ENCODE measurements at places on chromosomes 5 and 9. TPM values are rescaled to one million over a fixed set of nuclear protein-coding genes. Genes with fewer than 3 reads are reported as not detected.
A peak's percentile ranks its signal among the peaks of the same experiment; 100 is the strongest.

PCDHGA2 gene
- total RNA-seq = 0.71 TPM

GRCh38 chr9:112555844-112556482, 69.3 kb downstream of the KIAA1958 start:
- peaks cover 30% of the 10 kb centered on the region for H3K4me1 ChIP-seq
- no peak overlapping the region for H3K4me3 ChIP-seq
- H3K27me3 ChIP-seq = no peaks in the 10 kb centered on the region
- no peak for DNase-seq
- no peaks in the 10 kb centered on the region for H3K36me3 ChIP-seq

GRCh38 chr5:39555788-39556187, 131.0 kb upstream of the DAB2 start:
- no peak overlapping the region for H3K4me3 ChIP-seq
- no peaks in the 10 kb centered on the region for H3K36me3 ChIP-seq
- DNase-seq = no peak
- H3K4me1 ChIP-seq = no peaks in the 10 kb centered on the region

DNA sequence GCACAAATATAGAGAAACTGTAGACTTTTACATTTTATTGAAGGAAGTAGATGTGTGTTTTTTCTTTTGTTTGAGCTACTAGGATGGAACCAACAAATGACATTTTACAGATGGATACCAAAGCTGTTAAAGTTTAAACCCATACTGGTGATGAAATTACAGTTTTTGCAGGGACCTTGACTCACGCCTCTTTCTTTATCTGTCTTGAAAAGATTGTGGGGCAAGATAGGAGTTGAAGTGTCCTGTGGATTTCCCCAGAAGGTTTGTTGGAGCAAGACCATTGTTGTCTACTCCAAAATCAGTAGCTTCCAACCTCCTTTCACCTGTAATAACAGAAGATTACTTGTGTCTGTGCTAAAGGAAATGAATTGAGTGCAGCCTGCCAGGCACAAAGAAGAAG, 4.1 kb upstream of the C5orf63 start:
- no peaks in the 10 kb centered on the region for H3K27me3 ChIP-seq
- H3K36me3 ChIP-seq = no peaks in the 10 kb centered on the region
- H3K27ac ChIP-seq = no peak overlapping the region
- H3K4me3 ChIP-seq = no peak overlapping the region
- DNase-seq = no peak

DNA sequence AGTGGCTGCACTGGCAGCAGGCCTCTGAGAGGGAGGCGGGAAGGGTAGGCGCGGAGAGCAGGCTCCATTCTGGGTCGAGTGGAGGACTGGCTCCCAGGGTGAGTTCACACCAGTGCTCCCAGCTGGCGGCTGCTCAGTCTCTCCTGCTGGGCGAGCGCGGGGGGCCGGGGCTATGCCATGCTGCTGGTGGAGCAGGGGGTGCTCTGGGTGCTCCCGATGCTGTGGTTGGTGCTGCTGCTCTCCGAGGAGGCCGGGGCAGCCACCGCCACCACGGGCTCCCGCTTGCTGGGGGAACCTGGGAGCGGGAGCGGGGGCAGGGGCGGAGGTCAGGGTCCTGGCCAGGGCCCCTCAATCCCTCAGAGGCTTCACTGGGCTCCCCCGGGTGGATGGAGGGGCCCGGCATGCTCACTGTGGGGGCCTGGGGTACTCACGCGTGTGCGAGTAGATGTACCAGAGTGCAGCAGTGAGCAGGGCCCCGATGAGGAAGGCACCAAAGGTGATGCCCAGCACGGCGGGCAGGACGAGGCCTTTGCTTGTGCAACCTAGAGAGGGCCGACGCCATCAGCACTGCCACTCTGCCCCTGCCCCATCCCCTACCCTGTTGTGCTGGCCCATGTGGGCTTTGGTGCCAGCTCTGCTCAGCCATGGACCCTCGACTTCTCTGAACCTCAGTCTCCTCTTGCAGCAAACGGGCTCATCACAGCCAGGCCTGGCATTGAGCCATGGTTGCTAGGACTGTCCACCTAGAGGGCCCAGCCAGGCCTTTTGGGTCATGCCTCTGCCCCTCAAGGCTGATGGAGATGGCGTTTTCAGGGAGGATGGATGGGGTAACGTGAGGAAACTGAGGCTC, 13.1 kb downstream of the FPGS start:
- DNase-seq = no peak
- no peaks in the 10 kb centered on the region for H3K4me1 ChIP-seq
- H3K4me3 ChIP-seq = no peak overlapping the region
- H3K27me3 ChIP-seq = no peaks in the 10 kb centered on the region
- no peaks in the 10 kb centered on the region for H3K36me3 ChIP-seq

GRCh38 chr5:124842725-124843595, 96.5 kb upstream of the ZNF608 start:
- H3K27me3 ChIP-seq = no peaks in the 10 kb centered on the region
- H3K36me3 ChIP-seq = peaks cover 3% of the 10 kb centered on the region
- no peak for DNase-seq

- H3K36me3 ChIP-seq = no peaks in the 10 kb centered on the region
- H3K27me3 ChIP-seq = no peaks in the 10 kb centered on the region
- H3K4me3 ChIP-seq = no peak overlapping the region
- H3K27ac ChIP-seq = no peak overlapping the region
Observed at GRCh38 chr5:169795338-169795737, 158.3 kb downstream of the DOCK2 start.

LCNL1 gene
- not detected for total RNA-seq

GRCh38 chr5:172101547-172102217, 86.3 kb downstream of the STK10 start:
- no peaks in the 10 kb centered on the region for H3K36me3 ChIP-seq
- H3K27me3 ChIP-seq = no peaks in the 10 kb centered on the region
- H3K4me3 ChIP-seq = no peak overlapping the region
- no peak overlapping the region for H3K27ac ChIP-seq
- no peak for DNase-seq

GRCh38 chr5:147694772-147695171, 87.8 kb downstream of the JAKMIP2 start:
- no peaks in the 10 kb centered on the region for H3K27me3 ChIP-seq
- H3K36me3 ChIP-seq = no peaks in the 10 kb centered on the region
- no peak overlapping the region for H3K4me3 ChIP-seq
- DNase-seq = no peak

SPINK7 gene
- not detected for total RNA-seq

OR1N2 gene
- not detected for total RNA-seq

DNA sequence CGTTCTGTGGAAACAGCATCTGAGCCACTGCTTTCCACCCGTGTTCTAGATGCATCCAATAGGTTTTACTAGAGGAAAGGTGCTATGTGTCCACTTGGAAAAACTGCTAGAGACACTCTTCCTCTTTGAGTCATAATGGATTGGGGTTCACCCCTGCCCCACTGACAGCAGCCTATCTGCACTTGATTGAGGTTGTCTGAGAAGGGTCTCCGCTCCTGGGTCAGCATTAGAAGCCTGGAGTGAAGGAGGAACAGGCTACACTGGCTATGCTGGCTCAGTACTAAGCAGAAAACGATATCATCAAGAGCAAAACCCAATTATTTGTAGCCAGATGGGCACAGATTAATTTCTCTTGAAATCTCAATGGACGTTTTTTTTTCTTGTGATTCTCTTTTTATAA, 152.6 kb upstream of the IQGAP2 start:
- DNase-seq = no peak
- H3K36me3 ChIP-seq = no peaks in the 10 kb centered on the region
- no peak overlapping the region for H3K27ac ChIP-seq

DNA sequence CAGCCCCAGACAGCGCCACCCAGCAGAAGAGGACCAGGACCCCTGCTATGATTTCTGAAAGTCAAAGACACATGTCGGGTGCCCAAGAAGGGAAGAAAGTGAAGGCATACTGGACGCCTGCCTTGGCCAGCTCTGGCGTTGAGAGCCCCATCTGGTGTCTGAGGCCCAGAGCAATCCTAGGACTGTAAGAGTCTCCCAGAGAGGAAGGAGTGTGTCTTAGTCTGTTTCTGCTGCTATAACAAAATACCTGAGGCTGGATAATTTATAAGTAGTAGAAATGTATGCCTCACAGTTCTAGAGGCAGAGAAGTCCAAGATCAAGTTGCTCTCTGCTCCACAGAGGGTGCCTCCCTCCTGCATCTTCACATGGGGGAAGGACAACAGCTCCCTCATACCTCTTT, 10.8 kb downstream of the RASGEF1C start:
- no peak overlapping the region for H3K27ac ChIP-seq
- no peaks in the 10 kb centered on the region for H3K36me3 ChIP-seq
- DNase-seq = no peak
- no peaks in the 10 kb centered on the region for H3K4me1 ChIP-seq

GRCh38 chr9:129945314-129945713, 97.7 kb downstream of the FNBP1 start:
- DNase-seq = no peak
- no peaks in the 10 kb centered on the region for H3K4me1 ChIP-seq
- no peak overlapping the region for H3K4me3 ChIP-seq
- no peaks in the 10 kb centered on the region for H3K36me3 ChIP-seq

GRCh38 chr5:13250464-13251291, 693.8 kb downstream of the DNAH5 start:
- H3K36me3 ChIP-seq = no peaks in the 10 kb centered on the region
- H3K4me1 ChIP-seq = peaks cover 6% of the 10 kb centered on the region
- H3K4me3 ChIP-seq = no peak overlapping the region
- H3K27ac ChIP-seq = no peak overlapping the region

- H3K27ac ChIP-seq = no peak overlapping the region
- no peaks in the 10 kb centered on the region for H3K27me3 ChIP-seq
- H3K36me3 ChIP-seq = no peaks in the 10 kb centered on the region
- no peak for DNase-seq
- H3K4me3 ChIP-seq = no peak overlapping the region
Observed at GRCh38 chr5:138706655-138707480, 46.4 kb upstream of the CTNNA1 start.

DNA sequence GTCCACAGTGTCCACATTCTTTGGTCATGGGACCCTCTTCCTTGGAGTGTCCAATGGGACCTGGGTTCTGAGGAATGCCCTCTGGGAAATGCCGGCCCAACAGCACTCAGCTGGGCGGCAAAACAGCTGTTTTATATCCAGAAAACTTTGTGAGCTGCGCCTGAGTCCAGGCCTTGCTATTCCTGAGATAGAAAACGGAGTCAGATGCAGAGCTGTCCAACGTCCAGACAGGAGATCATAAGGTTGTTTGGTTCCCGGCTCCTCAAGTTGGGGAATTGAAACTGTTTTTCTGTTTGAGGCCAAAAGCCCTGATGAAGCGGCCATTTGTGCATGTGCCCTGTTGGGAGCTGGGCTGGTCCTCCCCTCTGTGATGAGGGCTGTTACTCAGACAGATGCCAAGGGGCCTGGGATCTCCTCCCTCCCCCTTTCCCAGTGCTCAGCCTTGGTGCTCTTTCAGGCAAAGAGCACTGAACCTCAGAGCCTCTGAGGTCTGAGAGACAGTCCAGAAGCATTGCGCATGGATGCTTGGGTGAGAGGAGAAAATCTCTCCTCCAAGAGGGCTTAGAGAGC, 66.6 kb upstream of the GARNL3 start:
- H3K27ac ChIP-seq = no peak overlapping the region
- H3K4me3 ChIP-seq = no peak overlapping the region
- no peak for DNase-seq
- H3K4me1 ChIP-seq = peaks cover 5% of the 10 kb centered on the region

CHSY3 gene
- 0.30 TPM for total RNA-seq

- DNase-seq = no peak
- no peaks in the 10 kb centered on the region for H3K27me3 ChIP-seq
- H3K36me3 ChIP-seq = no peaks in the 10 kb centered on the region
- H3K4me3 ChIP-seq = no peak overlapping the region
- H3K27ac ChIP-seq = no peak overlapping the region
Observed at GRCh38 chr5:98200726-98201541, 572.5 kb upstream of the RGMB start.

ZNF483 gene
- 30.7 TPM for total RNA-seq

DNA sequence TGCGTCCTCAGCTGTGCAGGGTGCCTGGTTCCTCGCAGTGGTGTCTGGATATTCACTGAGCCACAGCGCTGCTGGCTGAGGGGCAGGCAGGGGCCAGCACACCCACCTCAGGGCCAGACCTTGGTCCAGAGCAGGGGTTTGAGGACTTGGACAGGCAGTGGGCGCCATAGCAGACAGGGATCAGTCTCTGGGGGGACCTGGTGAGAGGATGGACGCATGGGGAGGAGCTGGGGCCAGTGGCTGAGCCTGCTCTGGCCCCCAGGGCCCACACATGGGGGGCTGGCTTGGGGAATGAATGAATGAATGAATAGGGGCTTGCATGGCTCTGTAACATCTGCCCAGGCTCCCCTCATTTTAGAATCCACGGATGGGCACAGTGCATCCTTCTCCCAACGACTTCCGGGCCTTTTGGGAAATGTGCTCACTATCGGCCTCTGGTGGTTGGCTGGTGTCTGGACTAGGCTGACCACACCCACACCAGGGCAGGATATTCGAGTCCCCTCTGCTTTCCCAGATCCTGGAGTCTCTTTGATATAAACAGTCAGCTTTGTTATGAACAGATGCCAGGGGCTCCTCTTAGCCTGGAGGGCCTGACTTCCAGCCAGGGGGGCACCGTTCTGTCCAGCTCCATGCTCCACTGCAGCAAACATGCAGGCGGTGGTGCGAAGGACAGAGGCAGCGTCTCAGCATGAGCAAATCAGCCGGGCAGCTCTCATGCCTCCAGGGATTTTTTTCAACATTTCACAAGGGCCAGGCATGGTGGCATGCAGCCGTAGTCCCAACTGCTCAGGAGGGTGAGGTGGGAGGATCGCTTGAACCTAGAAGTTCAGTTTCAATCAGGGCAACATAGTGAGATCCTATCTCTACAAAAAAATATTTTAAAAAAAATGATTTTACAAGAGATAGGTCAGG, 62.6 kb downstream of the NEK6 start:
- H3K27me3 ChIP-seq = no peaks in the 10 kb centered on the region
- no peaks in the 10 kb centered on the region for H3K4me1 ChIP-seq
- peak; percentile 80 for DNase-seq
- no peak overlapping the region for H3K27ac ChIP-seq
- no peak overlapping the region for H3K4me3 ChIP-seq

ARPC5L gene
- 26.2 TPM for total RNA-seq

DNA sequence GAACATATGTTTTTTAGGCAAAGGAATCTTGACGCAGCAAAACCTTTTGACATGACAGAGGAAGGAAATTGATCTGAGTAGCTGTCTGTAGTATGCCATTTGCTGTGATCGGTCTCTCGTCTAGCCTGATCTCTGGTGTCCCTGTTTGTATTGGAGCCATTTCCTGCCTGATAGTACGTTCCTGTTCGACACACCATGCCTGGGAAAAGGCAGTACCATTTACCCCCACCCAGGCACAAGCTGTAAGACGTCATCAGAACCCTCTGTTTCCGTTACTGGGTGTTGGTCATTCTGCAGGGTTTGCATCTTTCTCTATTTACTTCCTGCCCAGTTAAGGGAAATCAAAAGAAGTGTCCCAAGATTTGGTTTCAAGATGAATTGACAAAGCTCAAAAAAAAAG, 129.7 kb downstream of the CEMIP2 start:
- H3K27ac ChIP-seq = no peak overlapping the region
- H3K4me1 ChIP-seq = no peaks in the 10 kb centered on the region
- no peak for DNase-seq
- no peaks in the 10 kb centered on the region for H3K36me3 ChIP-seq
- H3K4me3 ChIP-seq = no peak overlapping the region
- no peaks in the 10 kb centered on the region for H3K27me3 ChIP-seq

S100Z gene
- not detected for total RNA-seq

All from neural progenitor cell (in vitro differentiated cells).